ENCODE measurements at places on chromosomes 1 and 21. TPM values are rescaled to one million over a fixed set of nuclear protein-coding genes. Genes with fewer than 3 reads are reported as not detected.

DNA sequence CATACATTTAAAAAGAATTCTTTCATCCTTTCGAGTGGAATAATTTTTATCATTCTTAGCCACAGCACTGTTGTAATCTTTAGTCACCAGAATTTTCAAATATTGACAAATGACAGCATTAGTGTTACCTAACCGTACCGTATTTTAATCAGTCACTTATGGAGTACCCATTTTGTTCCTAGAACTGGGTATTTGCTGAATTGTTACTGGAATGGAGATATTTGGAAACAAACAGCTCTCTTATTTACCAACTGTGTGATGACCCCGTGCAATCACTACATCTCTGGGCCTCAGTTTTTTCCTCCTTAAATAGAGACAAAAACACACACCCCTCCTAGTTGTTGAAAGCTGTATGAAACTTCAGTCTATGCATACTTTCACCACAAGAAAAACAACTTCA lies 7.9 kb upstream of the XCL2 start:
- no peak overlapping the region for H3K4me3 ChIP-seq
- no peaks in the 10 kb centered on the region for H3K36me3 ChIP-seq
- no peaks in the 10 kb centered on the region for H3K4me1 ChIP-seq

DNA sequence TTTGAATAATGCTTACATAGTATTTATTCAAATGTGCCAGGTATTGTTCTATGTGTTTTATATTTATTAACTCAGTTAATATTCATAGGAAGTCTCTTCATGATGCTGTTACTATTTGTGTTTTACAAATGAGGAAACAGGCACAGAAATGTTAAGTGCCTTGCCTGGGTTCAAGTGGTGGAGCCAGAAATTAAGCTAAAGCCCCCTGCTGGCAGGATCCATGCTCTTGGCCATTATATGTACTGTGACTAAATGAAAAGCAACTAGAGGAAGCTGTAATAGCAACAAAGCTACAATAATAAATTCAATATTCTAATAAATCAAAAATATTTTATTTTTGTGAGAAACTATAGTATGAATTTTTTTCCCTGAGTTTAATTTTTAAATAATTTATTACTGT lies 30.0 kb downstream of the IARS2 start:
- H3K27me3 ChIP-seq = no peaks in the 10 kb centered on the region
- H3K27ac ChIP-seq = no peak overlapping the region
- H3K36me3 ChIP-seq = peaks cover 2% of the 10 kb centered on the region
- no peaks in the 10 kb centered on the region for H3K4me1 ChIP-seq

DNA sequence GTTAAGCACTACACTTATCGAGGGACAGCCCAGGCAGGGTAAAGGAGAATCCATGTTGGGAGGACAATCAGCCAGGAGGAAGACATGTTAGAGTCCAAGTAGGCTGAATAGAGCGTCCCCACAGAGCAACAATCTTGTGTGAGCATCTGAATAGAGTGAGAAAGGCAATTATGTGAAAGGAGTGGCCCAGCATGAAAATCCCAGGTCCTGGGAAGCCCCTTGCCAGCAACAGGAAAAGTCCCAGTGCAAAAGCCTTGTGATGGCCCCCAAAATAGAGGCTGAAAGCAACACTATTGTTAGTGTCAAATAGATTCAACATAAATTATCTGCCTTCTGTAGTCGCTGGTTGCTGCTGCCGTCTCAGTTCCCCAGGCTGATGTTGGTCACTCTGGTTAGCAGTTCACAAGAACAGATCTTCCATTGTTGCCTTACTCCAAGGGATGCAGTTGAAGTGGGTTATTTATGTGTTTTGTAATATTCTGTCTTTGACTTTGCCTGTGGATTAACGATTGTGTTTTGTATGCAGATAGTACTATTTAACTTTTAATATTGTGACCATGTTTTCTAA lies 12.1 kb upstream of the ABL2 start:
- H3K36me3 ChIP-seq = no peaks in the 10 kb centered on the region
- DNase-seq = no peak
- H3K4me1 ChIP-seq = no peaks in the 10 kb centered on the region
- no peak overlapping the region for H3K27ac ChIP-seq
- H3K4me3 ChIP-seq = no peak overlapping the region

DNA sequence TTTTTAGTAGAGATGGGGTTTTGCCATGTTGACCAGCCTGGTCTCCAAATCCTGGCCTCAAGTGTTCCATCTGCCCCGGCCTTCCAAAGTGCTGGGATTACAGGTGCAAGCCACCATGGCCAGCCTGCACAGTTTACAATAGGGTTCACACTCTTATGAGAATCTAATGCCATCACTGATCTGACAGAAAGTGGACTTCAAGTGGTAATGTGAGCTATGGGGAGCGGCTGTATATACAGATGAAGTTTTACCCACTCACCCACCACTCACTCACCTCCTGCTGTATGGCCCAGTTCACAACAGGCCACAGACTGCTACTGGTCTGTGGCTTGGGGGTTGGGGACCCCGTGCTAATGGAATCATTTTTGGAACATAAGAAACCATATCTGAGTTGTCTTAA lies 58.4 kb upstream of the RNPC3 start:
- H3K4me1 ChIP-seq = no peaks in the 10 kb centered on the region
- no peak for DNase-seq
- H3K36me3 ChIP-seq = no peaks in the 10 kb centered on the region
- no peak overlapping the region for H3K27ac ChIP-seq
- H3K4me3 ChIP-seq = no peak overlapping the region

- no peaks in the 10 kb centered on the region for H3K36me3 ChIP-seq
- no peak overlapping the region for H3K4me3 ChIP-seq
- no peaks in the 10 kb centered on the region for H3K4me1 ChIP-seq
- DNase-seq = no peak
- no peaks in the 10 kb centered on the region for H3K27me3 ChIP-seq
- H3K27ac ChIP-seq = no peak overlapping the region
Observed at GRCh38 chr1:238257018-238257621, 366.4 kb upstream of the ZP4 start.

DNA sequence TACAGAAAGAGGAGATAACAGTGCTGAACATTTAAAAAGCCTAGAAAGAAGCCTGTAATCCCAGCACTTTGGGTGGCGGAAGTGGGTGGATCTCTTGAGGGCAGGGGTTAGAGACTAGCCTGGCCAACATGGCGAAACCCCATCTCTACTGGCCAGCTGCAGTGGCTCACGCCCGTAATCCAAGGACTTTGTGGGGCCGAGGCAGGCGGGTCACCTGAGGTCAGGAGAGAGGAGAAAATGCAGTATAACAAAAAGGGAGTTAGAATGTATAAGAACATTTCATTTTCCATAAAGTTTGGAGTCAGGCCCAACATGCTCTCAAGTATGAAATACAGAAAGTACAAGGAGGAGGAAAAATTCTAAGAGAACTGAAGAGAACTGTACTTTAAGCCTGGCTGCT lies 134.5 kb downstream of the SMYD3 start:
- H3K4me3 ChIP-seq = no peak overlapping the region
- no peaks in the 10 kb centered on the region for H3K27me3 ChIP-seq
- no peak for DNase-seq
- H3K36me3 ChIP-seq = no peaks in the 10 kb centered on the region

GRCh38 chr1:75542818-75543570 lies 67.9 kb downstream of the SLC44A5 start:
- H3K4me1 ChIP-seq = no peaks in the 10 kb centered on the region
- H3K27ac ChIP-seq = no peak overlapping the region
- no peaks in the 10 kb centered on the region for H3K27me3 ChIP-seq

- no peak for DNase-seq
- H3K4me1 ChIP-seq = no peaks in the 10 kb centered on the region
- H3K27ac ChIP-seq = no peak overlapping the region
- H3K4me3 ChIP-seq = no peak overlapping the region
Observed at GRCh38 chr1:243827206-243827605, 22.8 kb downstream of the AKT3 start.

DNA sequence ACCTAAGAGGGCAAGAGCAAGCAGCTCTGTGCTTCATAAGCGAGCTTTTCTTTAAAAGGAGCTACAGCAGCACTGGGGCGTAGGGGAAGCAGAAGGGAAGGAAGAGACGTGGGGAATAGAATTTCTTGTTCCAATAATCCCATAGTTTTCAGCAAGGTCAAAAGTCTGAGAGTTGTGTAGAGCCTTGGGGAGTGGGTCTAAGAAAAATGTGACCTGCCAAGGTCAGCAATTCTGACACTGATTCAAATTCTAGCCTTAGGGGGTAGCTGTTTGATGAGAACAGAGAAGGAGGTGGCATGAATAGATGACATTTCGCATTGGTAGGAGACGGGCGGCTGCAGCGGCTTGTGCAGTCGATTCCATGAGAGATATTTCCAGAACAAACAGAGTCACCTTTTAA lies 22.4 kb downstream of the PRRX1 start:
- peaks cover 2% of the 10 kb centered on the region for H3K4me1 ChIP-seq
- H3K27me3 ChIP-seq = no peaks in the 10 kb centered on the region
- no peak overlapping the region for H3K27ac ChIP-seq
- H3K36me3 ChIP-seq = no peaks in the 10 kb centered on the region
- no peak for DNase-seq

DNA sequence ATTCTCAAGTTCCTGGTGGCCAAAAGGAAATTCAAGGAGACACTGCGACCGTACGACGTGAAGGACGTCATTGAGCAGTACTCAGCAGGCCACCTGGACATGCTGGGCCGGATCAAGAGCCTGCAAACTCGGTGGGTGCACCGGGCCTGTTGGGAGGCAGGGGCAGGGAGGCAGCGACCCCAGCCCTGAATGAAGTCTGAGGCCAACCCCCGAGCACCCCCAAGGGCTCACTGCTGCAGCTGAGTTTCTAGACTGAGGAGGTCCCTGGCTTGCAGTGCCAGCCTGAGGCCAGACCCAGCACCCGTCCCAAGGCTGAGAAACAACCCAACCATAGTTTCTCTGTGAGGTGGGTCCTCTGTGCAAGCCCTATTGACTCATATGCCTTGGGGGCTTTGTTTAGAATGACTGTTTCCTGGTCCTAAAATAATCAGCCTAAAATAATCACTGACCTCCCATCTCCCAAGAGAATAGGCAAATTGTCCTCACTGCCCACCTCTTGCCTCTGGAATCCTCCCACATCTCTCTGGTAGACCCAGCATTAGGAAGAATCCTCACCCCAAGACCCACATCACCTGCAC lies 27.1 kb downstream of the CITED4 start:
- no peak overlapping the region for H3K27ac ChIP-seq
- no peaks in the 10 kb centered on the region for H3K4me1 ChIP-seq
- no peaks in the 10 kb centered on the region for H3K27me3 ChIP-seq
- no peak overlapping the region for H3K4me3 ChIP-seq

- no peaks in the 10 kb centered on the region for H3K4me1 ChIP-seq
- H3K27ac ChIP-seq = no peak overlapping the region
- H3K27me3 ChIP-seq = no peaks in the 10 kb centered on the region
- DNase-seq = no peak
- H3K4me3 ChIP-seq = no peak overlapping the region
Observed at GRCh38 chr1:184188037-184188436, 136.5 kb downstream of the TSEN15 start.

DNA sequence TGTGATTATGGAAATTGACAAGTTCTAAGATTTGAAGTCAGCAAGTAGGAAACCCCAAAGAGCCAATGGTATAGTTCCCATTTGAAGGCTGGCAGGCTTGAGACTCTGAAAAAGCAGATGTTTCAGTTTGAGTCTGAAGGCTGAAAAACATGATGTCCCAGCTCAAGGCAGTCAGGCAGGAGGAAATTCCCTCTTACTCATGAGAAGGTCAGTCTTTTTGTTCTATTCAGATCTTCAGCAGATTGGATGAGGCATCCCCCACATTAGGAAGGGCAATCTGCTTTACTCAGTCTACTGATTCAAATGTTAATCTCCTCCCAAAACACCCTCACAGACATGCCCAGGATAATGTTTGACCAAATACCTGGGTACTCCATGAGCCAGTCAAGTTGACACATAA lies 372.5 kb upstream of the ST6GALNAC5 start:
- DNase-seq = no peak
- no peaks in the 10 kb centered on the region for H3K36me3 ChIP-seq
- no peak overlapping the region for H3K4me3 ChIP-seq
- peaks cover 7% of the 10 kb centered on the region for H3K4me1 ChIP-seq

DNA sequence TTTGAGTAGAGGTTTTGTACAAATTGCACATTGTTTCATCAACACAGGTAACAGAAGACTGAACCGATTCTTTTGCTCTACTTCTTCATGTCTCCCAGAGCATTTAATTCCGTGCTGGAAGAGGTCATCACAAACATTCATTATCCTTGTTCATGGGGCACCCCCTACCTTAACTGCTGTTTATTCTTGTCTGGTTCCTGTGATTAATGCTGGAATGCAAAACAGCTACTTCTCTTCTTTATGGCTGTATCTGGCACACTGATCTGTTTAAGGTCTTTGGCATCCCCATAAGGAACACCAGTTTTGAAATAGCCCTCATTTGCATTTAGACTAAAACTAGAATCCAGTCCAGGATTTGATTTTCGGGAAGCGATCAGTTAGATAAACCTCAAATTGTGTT lies 42.2 kb downstream of the NTNG1 start:
- H3K4me1 ChIP-seq = no peaks in the 10 kb centered on the region
- no peak for DNase-seq
- no peaks in the 10 kb centered on the region for H3K27me3 ChIP-seq
- H3K27ac ChIP-seq = no peak overlapping the region
- no peak overlapping the region for H3K4me3 ChIP-seq

DNA sequence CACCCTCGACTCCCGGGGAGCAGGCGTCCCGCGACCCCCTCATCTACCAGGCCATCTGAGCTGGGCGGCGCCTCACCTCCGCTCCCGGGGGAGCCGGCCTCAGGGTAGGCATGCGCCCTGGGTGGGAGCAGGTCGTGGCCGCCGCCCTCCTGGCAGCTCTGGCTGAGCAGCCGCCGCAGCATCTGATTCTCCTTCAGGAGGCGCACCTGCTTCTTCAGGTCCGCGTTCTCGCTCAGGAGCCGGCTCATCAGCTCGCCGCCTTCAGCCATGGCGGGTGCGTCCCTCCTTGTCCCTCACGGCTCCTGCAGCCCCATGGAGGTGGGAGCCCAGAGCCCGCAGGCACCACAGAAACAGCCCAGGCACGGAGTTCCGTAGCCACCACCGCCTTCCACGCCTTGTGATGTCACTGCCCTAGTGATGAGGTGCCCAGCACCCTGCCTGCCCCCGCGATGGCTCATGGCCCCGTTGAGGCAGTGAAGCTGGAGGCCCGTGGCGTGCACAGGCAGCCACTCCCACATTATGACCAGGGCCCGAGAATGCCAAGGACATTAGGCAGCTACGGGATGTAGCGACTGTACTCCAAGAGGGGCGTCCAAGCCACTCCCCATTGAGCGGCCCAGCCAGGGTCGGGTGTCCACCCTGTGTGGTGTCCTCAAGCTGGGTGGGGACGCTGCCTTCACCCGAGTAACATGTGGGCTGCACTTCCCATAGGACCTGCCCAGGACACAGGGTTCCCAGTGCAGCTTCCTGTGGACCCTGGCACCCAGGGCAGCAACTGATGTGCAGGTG lies 1.5 kb downstream of the SPATC1L start:
- H3K27ac ChIP-seq = no peak overlapping the region
- no peak overlapping the region for H3K4me3 ChIP-seq
- no peak for DNase-seq
- no peaks in the 10 kb centered on the region for H3K27me3 ChIP-seq
- no peaks in the 10 kb centered on the region for H3K36me3 ChIP-seq

- H3K36me3 ChIP-seq = no peaks in the 10 kb centered on the region
- DNase-seq = no peak
- H3K4me3 ChIP-seq = no peak overlapping the region
- H3K27ac ChIP-seq = no peak overlapping the region
Observed at GRCh38 chr1:18673976-18674375, 43.3 kb downstream of the PAX7 start.

TFAP2E gene
- total RNA-seq = 0.71 TPM

GPR37L1 gene
- not detected for total RNA-seq

SRP9 gene
- 128 TPM for total RNA-seq

DNMT3L gene
- not detected for total RNA-seq

TFF3 gene
- 2.4 TPM for total RNA-seq

MXRA8 gene
- 221 TPM for total RNA-seq

CFHR2 gene
- not detected for total RNA-seq

GTF2B gene
- 20.9 TPM for total RNA-seq
